ENCODE measurements at places on chromosomes 7 and 10. TPM values are rescaled to one million over a fixed set of nuclear protein-coding genes. Genes with fewer than 3 reads are reported as not detected.

NPC1L1 gene
- total RNA-seq, result not detected

BTRC gene
- total RNA-seq, result 14.4 TPM

DNA sequence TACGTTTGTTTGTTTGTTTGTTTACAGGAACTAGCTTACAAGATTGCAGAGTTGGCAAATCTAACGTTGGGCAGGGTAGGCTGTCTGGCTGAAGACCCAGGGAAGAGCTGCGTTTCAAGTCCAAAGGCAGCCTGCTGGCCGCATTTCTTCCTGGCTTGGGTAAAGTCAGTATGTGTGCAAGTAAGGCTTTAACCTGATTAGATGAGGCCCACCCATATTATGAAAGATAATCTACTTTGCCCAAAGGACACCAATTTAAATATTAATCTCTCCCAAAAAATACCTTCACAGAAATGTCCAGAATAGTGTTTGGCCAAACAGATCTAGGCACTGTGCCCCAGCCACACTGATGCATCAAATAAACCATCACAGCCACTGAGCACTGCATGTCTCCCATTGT is 228.9 kb upstream of the HABP2 start:
- no peaks in the 10 kb centered on the region for H3K36me3 ChIP-seq
- no peak for DNase-seq
- H3K27ac ChIP-seq, result no peak overlapping the region
- H3K27me3 ChIP-seq, result peaks cover 9% of the 10 kb centered on the region
- H3K4me1 ChIP-seq, result peaks cover 4% of the 10 kb centered on the region
- H3K4me3 ChIP-seq, result no peak overlapping the region

TRIL gene
- not detected for total RNA-seq

SLC25A13 gene
- 7.8 TPM for total RNA-seq

DRGX gene
- total RNA-seq, result not detected

- no peak for DNase-seq
- no peaks in the 10 kb centered on the region for H3K36me3 ChIP-seq
- peaks cover 18% of the 10 kb centered on the region for H3K27me3 ChIP-seq
- peaks cover 12% of the 10 kb centered on the region for H3K4me1 ChIP-seq
Observed at GRCh38 chr7:26065652-26066051, 86.3 kb upstream of the NFE2L3 start.

GRCh38 chr10:47166405-47166777 is 133.6 kb upstream of the GDF10 start:
- no peak overlapping the region for H3K4me3 ChIP-seq
- no peaks in the 10 kb centered on the region for H3K27me3 ChIP-seq
- peaks cover 15% of the 10 kb centered on the region for H3K4me1 ChIP-seq
- no peak overlapping the region for H3K27ac ChIP-seq
- no peaks in the 10 kb centered on the region for H3K36me3 ChIP-seq

- H3K27me3 ChIP-seq, result peaks cover 12% of the 10 kb centered on the region
- no peaks in the 10 kb centered on the region for H3K36me3 ChIP-seq
- no peak overlapping the region for H3K4me3 ChIP-seq
- no peak overlapping the region for H3K27ac ChIP-seq
Observed at GRCh38 chr10:26681076-26681475, 16.4 kb upstream of the PDSS1 start.

SPDYE8 gene
- total RNA-seq, result not detected

SSC4D gene
- not detected for total RNA-seq

- DNase-seq, result no peak
- H3K4me3 ChIP-seq, result no peak overlapping the region
- H3K4me1 ChIP-seq, result no peaks in the 10 kb centered on the region
- H3K27me3 ChIP-seq, result no peaks in the 10 kb centered on the region
Observed at GRCh38 chr7:20449176-20449575, 118.5 kb downstream of the ITGB8 start.

- H3K4me3 ChIP-seq, result no peak overlapping the region
- no peaks in the 10 kb centered on the region for H3K27me3 ChIP-seq
Observed at GRCh38 chr10:113899952-113900598, 45.6 kb downstream of the NHLRC2 start.
